AG09319 (cell line): ENCODE measurements at places on chromosomes 16 and 17.

GRCh38 chr17:64547319-64547718 is 40.5 kb downstream of the CEP95 start:
- DNase-seq, result no peak

DNA sequence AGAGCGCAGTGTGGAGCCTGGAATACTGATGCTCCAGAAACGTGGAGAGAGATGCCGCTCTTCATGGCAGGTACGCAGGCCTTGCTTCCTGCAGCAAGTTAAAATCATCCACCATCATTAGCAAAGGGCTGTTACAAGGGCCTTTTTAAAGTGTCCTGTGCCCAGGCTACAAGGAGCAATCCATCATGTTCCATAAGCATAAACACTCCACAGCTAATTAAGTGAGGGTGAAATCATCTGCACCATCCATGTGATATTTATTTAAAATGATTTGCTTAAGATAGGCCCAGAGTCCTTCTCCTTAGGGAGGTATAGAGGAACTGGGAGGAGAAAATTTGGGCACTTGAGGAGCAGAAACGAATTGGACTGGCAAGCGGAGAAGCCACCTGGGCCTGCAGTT is 372.1 kb downstream of the XYLT1 start:
- no peak for DNase-seq

GRCh38 chr17:56653877-56654276 is 60.4 kb downstream of the NOG start:
- DNase-seq, result no peak

- DNase-seq, result no peak
These were observed 152.6 kb downstream of the CMIP start for GRCh38 chr16:81597079-81597658.

GRCh38 chr17:336110-337021 is 16.2 kb downstream of the RPH3AL start:
- no peak for DNase-seq

DNA sequence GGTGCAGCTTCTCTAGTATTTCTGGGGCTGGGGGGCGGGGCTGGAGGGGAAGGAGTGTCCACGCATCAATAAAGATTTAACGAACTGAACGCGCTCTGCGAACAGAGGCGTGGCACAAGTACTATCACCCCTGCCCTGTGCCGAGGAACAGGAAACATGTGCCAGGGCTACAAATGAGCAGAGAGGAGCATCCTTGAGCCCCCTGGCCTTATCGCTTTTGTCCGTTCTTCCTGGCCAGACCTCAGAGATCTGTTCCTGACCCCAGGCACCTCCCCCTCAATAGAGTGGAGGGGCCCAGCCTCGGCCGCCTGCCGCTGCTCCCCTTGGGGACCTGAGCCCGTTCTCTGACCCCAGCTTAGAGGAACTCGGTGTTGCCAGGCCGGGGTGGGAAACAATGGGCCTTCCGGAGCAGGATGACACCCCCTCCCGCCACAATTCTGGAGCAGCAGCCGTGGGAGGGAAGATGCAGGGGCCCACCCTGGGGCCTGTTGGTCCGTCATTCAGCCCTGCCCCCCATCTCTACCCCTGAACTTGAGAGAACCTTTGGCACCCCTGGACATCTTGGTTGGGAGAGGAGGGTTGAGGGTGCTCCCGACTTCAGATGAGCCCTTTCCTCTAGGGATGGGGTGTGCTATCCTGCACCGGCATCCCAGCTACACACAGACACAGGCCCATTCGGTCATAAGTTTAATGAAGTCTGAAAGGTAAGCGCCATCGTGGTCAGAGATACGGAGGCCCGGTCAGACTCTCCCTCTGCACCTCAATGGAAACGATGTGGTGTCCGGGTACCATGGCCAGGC is 1.1 kb downstream of the NAA38 start:
- no peak for DNase-seq

GRCh38 chr16:89922884-89923639 is at the start of gene TUBB3:
Gene TUBB3, plus strand, starts transcription at chr16:89923342. Its CDS starts 60 bp downstream, at chr16:89923402.
- peak; percentile 55 for DNase-seq

GRCh38 chr17:34275881-34276280 is 5.9 kb downstream of the CCL7 start:
- peak; percentile 87 for DNase-seq

DNA sequence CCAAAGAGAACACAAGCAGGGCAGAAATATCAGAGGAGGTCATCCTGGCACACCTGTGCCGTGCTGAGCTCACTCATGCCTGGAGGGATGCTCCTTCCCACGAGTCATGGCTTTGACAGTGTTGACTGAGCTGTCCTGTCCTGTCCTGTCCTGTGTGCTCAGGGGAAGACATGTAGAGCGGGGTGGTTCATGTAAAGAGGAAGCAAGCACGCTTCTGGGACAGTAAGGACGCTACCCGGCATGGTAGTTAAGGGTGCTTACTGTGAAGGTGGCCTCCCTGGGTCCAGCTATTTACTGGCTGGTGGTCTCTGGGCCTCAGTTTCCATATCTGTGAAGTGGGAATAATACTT is 398 bp downstream of the LGALS9 start:
- DNase-seq, result no peak

- DNase-seq, result no peak
These were observed 38.3 kb upstream of the NAT9 start for GRCh38 chr17:74814453-74814852.

DNA sequence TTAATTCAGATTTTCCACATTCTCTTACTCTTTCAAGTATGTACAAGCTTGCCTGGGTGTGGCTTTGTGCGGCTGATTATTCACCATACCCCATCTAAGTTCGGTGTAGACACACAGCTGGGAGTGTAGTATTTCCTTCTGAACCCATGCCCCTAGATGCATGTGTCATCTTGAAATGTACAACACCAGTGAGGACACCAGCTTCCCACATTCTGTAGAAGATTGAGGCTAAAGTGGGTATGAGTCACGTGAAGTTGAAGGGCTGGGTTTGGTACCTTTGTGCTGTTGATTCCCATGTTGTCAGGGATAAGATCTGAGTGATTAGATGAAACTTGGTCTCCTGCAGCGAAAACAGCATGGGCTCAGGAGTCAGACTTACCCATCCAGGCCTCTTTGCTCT is 14.6 kb upstream of the DHX8 start:
- peak; percentile 50 for DNase-seq

GRCh38 chr16:68984467-68984866 is 121.0 kb upstream of the HAS3 start:
- DNase-seq, result no peak

- no peak for DNase-seq
These were observed 343.2 kb upstream of the MAF start for GRCh38 chr16:79943736-79944135.

DNA sequence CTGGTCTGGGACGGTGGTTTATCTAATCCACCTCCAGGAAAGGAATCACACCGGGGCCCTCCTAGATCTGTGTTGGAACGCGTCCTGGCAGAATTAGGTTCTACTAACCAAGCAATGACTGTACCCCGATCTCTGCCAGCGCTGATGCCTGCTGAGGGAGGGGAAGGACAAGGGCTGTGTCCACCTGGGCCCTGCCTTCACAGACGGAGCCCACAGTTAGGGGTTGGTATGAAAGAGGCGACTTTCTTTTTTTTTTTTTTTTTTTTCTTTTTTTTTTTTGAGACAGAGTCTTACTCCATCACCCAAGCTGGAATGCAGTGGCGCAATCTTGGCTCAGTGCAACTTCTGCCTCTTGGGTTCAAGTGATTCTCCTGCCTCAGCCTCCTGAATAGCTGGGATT is 9.9 kb upstream of the KRT19 start:
- no peak for DNase-seq

DNA sequence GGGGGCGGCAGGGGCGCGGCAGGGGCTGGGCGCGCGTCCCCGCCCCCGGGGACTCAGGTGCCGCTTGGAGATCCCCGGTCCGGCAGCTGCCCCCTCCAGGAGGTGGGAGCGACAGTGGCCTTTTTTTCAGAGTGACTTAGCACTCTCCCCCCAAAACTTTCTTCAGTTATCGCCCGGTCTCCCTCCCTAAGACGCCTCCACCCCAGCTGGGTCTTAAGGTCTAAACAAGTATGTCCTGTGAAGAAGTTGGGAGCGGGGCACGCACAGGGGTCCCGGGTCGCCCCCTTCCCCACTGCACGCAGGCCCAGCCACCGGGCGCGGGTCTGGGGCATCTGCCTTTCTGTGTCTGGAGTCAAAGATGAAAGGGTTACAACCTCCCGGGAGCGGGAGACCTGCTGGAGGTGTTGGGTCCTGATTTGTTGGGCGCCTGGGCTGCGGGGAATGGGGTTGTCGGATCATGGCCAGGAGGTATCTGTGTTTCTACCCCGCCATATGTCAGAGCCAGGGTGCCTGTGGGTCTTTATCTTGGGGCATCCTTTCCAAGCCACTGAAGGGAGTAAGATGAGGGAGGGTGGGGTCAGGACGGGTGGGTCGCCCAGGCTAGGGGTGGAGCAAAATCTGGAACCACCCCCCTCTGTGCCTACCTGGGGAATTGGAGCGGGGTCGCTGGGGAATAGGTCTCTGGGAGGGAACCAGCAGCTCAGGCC is 757 bp downstream of the FMNL1 start:
- no peak for DNase-seq

- DNase-seq, result no peak
These were observed 4.1 kb downstream of the PECAM1 start for GRCh38 chr17:64386412-64387144.

DNA sequence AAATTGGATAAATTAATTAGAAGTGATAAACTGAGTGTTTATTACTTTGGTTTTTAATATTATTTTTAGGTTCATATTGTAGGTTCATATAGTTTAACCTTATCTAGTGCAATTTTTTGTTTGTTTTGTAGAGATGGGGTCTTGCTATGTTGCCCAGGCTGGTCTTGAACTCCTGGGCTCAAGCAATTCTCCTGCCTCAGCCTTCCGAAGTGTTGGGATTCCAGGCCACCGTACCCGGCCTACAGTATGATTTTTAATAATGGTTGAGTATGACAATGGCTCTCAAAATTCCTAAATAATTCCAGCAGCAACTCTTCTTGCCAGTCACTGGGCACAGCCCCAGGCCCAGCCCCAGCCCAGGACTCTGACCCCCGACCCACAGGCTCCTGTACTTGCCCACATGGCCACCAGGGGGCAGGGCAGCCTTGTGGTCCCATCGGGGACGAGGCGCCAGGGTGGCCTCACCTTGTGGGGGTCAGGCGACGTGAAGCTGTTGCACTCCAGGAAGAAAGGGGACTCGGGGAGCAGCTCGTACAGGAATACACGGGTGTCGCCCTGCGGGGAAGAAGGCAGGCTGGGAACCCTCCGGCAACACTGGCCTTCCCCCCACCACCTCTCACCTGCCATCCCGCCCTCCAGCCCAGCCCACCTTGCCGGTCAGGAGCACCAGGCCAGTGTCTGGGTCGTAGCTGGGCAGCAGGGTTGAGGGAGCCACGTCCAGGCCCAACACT is 7.9 kb upstream of the PAM16 start:
- no peak for DNase-seq

DNA sequence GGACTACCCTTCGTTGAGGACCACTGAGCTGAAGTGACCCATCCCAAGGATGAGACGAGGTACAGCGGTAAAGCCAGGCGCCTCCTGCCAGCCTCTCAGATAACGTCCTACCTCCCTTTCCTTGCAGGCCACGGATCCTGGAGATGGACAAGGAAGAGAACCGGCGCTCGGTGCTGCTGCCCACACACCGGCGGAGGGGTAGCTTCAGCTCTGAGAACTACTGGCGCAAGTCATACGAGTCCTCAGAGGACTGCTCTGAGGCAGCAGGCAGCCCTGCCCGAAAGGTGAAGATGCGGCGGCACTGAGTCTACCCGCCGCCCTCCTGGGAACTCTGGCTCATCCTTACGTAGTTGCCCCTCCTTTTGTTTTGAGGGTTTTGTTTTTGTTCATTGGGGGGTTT is 17.3 kb upstream of the LLGL1 start:
- no peak for DNase-seq

- DNase-seq, result no peak
These were observed 3.2 kb upstream of the ZDHHC1 start for GRCh38 chr16:67419502-67419901.

GRCh38 chr16:11091021-11091785 is 146.8 kb downstream of the CLEC16A start:
- no peak for DNase-seq

- no peak for DNase-seq
These were observed 35.3 kb upstream of the YPEL2 start for GRCh38 chr17:59296190-59296589.

- no peak for DNase-seq
These were observed 14.3 kb upstream of the NAT9 start for GRCh38 chr17:74790161-74791058.

- no peak for DNase-seq
These were observed 1.0 kb downstream of the CSNK2A2 start for GRCh38 chr16:58196898-58197313.

GRCh38 chr17:83086907-83087787 is 7.7 kb downstream of the METRNL start:
- DNase-seq, result no peak

GRCh38 chr17:28047806-28048205 is 5.3 kb downstream of the NLK start:
- DNase-seq, result no peak

GRCh38 chr17:48579760-48580554 is 1.8 kb upstream of the HOXB4 start:
- DNase-seq, result no peak

- no peak for DNase-seq
These were observed 104.1 kb upstream of the CORO6 start for GRCh38 chr17:29726715-29727252.

GRCh38 chr16:9090101-9090959 is 1.1 kb upstream of the HAPSTR1 start:
- DNase-seq, result no peak

DNA sequence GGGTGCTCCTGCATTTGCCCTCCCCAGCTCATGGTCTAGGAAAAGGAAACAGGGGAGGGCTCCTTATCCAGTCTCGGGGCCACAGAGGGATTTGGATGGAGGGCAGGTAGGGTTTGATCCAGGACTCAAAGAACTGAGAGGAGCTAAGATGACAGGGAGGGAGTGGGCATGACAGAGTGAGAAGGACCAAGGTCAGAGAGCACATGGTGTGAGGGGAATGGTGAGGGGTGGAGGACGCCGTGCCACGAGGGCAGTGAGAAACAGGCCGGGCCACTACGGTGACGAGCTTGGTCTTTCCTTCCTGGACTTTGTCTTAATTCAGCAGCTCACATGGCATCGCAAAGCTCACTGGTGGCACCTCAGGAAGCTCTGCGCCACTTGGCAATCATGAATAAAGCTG is 35.2 kb downstream of the IRF8 start:
- DNase-seq, result no peak

DNA sequence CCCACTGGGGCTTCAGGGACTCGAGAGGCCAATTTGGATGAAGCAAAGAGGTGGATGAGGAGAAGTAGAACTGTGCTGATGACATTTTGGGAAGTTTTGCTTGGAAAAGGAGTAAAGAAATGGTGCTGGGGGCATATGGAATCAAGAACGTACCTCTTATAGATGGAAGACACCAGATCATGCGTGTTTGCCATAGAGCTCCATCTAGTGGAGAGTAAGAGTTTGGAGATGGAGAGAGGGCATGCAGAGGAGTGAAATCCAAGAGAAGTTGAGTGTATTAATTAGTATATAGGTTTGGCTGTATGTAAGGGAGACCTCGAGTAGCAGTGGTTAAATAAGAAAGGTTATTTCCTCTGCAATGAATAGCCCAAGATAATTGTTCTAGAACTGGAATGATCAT is 56.0 kb downstream of the SHISA6 start:
- no peak for DNase-seq

- DNase-seq, result no peak
These were observed 13.9 kb downstream of the ITPRIPL2 start for GRCh38 chr16:19127674-19128131.
